ENCODE measurements at places on chromosomes 7 and 10.

- no peak for DNase-seq
Measured at GRCh38 chr10:125772112-125772863, 3.3 kb downstream of the MMP21 start.

DNA sequence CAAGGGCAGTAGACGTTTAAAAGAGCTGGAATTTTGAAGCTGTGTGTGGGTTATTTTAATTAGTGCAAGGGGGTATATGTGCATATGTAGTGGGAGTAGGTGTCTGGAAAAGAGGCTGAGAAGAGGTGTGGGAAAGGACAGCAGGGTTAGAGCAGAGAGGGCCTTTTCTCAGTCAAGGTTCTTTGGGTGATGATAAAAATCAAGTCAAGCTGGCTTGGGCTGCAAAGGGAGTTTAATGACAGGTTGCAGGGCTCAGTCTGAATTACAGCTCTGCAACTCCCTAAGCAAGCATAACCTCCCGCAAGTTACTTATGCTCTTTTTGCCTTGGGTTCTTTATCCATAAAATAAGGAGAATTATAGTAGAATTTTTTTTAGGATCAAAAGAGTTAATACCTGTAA is 83.5 kb downstream of the RELN start:
- DNase-seq: no peak

DNA sequence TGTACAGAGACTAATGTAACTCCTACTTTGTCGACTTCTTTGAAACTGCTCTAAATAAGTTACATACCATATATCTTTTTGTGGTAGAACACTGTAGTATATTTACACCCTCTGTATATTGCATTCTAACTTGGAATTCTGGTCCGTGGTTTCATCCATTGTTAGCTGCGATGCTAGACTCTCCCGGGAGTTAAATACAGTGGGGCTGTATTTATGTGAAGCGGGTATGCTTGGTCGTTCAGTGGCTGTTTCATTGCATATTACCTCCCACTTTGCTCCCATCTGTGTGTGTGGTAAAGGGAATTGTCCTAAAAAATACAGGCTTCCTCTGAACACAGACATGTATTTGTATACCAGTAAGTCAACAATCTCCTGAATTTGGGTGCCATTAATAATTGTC is 231.1 kb downstream of the SLC25A13 start:
- DNase-seq: no peak

GRCh38 chr10:22630234-22631174 is 83.9 kb downstream of the PIP4K2A start:
- DNase-seq: peak; percentile 61

GRCh38 chr7:124059375-124059774 is 26.5 kb upstream of the TMEM229A start:
- no peak for DNase-seq

- DNase-seq: no peak
Measured at GRCh38 chr10:96764425-96765060, 44.2 kb upstream of the PIK3AP1 start.

GRCh38 chr7:106864298-106865081 is 592 bp upstream of the PIK3CG start:
- no peak for DNase-seq

DNA sequence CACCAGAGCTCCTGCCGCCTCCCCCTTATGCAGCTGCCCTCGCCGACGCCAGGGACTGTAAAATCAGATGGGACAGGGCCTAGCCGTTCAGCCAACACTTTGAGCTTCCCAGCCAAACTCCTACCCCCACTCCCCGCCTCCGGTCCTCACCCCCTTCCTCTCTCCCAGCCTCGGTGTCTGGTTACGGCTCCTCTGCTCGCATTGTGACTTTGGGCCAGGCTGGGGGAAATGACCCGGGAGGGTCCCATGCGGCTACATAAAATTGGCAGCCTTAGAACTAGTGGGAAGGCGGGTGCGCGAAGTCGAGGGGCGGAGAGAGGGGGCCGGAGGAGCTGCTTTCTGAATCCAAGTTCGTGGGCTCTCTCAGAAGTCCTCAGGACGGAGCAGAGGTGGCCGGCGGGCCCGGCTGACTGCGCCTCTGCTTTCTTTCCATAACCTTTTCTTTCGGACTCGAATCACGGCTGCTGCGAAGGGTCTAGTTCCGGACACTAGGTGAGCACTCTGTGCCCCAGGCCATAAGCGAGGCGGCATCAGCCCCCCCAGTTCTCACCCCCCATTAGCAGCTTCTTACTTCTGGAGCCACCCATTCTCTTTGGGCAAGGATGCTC is at the start of gene KAZALD1:
Gene KAZALD1 (plus strand): TSS at position 366 of the 608 bp plus-strand sequence. CDS start 604 bp downstream, outside the sequence.
- peak; percentile 60 for DNase-seq

GRCh38 chr7:131300078-131300477 is 27.6 kb upstream of the MKLN1 start:
- DNase-seq: no peak

DNA sequence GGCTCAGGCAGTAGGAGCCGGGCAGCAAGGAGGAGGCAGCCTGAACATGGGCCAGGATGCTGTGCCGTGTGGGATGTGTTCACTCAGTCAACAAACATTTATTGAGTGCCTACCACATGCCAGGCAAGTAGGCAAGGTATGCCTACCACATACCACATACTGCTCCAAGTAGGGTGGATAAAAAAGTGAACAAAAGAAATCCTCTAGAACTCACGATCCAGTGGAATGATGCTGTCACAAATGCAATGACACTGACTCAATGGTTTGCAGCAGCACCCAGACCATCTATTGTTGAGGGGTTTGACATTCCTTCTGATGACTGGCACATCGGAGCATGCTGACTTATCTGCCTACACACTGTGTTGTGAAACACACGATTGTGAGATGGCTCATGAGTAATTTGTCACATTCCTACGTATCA is 413.5 kb downstream of the NRG3 start:
- DNase-seq: peak; percentile 16

- peak; percentile 69 for DNase-seq
Measured at GRCh38 chr7:7157887-7158271, 24.5 kb upstream of the C1GALT1 start.

DNA sequence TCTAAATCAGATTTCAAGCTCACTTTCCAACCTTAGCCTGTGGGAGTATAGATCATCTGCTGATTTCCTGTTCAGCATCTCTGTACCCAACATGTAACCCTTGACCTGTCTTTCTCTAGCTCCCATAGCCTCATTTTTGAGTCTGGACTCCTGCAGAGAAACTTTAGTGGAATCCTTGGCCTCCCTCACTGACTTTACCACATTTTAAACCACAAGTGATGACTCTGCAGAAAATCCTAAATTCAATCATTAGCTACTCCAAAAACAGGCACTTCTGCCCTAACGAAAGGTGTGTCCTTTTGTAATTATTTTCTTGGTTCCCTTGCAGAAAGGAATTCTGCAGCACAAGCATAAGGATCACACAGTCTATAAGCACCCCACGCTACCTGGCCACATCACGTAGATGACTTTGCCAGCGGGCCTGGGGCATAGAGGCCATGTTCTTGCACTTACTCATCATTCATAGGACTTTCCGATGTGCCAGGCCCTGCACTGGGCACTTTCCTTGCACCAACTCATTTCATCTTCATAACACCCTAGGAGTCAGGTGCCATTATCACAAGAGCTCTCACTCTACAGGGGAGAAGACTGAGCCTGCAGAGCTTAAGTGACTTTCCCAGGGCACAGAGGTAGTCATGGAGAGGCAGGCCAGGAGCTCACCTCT is 57.2 kb upstream of the OPALIN start:
- DNase-seq: peak; percentile 38

- no peak for DNase-seq
Measured at GRCh38 chr7:127256041-127256725, 3.4 kb upstream of the GRM8 start.

GRCh38 chr7:127154101-127154500 is 98.6 kb downstream of the GRM8 start:
- DNase-seq: no peak

GRCh38 chr7:45416846-45417245 is 157.3 kb upstream of the ADCY1 start:
- DNase-seq: no peak

- no peak for DNase-seq
Measured at GRCh38 chr7:130752424-130752823, 18.4 kb upstream of the KLF14 start.

DNA sequence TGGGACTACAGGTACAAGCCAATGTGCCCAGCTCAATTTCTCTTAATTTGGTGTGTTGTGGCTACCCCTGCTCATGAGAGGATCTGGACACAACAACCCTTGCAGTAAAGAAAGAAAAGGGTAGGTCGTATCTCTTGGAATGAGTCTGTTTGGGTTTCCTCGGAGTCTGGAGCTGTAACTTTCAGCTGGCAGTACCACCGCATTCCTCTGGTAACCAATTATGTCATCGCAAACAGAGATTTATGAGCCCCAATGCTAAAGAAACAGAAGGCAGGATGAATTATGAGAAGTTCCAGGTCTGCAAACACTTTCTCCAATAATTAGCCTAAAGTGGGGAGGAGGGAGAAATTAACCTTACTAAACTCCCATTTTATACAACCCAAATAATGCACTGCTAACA is 186.6 kb upstream of the NRP1 start:
- DNase-seq: peak; percentile 46

GRCh38 chr7:27560706-27561235 is 101.9 kb downstream of the HIBADH start:
- peak; percentile 85 for DNase-seq

- no peak for DNase-seq
Measured at GRCh38 chr10:23538968-23539367, 100.1 kb downstream of the OTUD1 start.

DNA sequence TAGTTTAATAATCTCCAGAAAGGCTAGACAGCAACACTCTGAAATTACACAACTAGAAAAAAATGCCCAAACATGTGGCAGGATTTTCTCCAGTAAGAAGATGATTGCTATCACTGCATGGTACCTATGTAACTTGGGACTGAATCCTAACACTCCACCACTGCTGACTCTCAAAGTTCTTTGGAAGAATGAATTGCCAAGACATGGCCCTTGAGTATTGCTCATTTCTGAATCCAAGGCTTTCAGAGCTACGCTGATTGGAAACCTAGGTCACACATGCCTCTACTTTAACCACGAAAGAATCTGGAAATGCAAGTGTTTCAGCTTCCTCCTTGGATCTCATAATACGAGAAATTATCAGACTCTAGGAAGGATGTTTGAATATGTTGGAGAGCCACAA is 167.5 kb upstream of the CELF2 start:
- DNase-seq: no peak

DNA sequence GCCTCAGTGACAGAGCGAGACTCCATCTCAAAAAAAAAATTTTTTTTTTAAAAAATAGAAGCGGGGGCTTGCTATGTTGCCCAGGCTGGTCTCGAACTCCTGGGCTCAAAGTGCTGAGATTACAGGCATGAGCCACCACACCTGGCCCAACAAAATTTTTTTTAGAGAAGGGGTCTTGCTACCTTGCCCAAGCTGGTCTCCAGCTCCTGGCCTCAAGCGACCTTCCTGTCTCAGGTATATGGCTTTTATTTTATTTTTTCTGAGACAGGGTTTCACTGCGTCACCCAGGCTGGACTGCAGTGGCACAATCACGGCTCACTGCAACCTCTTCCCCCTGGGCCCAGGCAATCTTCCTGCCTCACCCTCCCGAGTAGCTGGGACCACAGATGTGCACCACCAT is 1.6 kb upstream of the ABHD11 start:
- no peak for DNase-seq

DNA sequence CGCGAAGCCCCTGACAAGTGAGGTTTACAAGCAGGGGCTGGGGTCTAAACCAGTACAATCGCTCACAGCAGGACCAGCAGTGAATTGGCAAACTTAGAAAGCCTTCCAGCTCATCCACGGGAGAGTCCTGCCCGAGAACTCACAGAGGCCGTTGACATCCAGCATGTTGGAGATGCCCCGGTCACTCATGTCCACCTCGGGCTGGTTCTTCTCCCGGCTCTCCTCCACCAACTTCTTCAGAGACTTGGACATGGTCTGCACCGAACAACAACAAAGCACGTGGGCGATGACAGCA is 447 bp downstream of the RSU1 start:
- DNase-seq: peak; percentile 25

GRCh38 chr7:28957064-28957750 is 923 bp downstream of the TRIL start:
- no peak for DNase-seq

- DNase-seq: no peak
Measured at GRCh38 chr7:17460665-17461064, 162.2 kb downstream of the AHR start.

DNA sequence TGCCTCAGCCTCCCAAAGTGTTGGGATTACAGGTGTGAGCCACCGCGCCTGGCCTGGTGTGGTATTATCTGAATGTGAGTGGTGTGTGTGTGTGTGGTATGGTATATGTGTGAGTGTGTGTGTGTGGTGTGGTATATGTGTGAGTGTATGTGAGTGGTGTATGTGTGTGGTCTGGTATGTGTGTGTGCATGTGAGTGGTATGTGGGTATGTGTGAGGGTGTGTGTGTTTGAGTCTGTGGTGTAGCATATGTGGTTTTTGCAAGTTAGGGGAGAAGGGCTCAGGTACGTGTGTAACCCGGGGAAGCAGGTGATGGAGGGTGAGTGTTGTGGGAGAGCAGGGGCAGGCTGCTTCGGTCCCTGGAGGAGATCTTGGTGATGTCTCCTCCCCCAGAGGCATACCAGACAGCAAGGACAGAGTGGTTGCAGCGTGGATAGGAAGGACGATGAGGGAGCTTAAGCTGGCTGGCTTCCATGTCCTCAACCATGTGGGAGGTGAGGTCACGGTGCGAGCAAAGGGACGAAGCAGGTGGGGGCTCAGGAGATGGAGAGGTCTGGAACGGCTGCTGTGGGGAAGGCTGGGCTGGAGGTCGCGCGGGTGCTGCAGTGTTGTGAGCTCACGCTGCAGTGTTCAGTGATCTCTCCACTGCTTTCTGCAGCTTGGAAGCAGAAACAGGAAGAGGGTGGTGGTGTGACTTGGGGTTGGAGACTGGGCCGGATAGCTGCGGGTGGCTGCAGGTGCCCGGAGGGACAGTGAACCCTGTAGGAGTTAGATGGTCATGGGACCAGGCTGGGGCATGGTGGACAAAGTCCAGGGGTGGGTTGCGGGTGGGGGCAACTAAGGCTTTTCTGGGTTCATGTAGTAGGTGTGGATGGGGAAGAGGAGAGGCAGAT is 5.0 kb downstream of the ZYX start:
- DNase-seq: no peak

- DNase-seq: no peak
Measured at GRCh38 chr10:11153766-11154165, 136.1 kb downstream of the CELF2 start.

- no peak for DNase-seq
Measured at GRCh38 chr7:94176694-94177200, 172.6 kb upstream of the BET1 start.

GRCh38 chr7:132472463-132473120 is 103.7 kb downstream of the PLXNA4 start:
- peak; percentile 94 for DNase-seq

- no peak for DNase-seq
Measured at GRCh38 chr10:91495402-91495801, 85.3 kb downstream of the HECTD2 start.

DNA sequence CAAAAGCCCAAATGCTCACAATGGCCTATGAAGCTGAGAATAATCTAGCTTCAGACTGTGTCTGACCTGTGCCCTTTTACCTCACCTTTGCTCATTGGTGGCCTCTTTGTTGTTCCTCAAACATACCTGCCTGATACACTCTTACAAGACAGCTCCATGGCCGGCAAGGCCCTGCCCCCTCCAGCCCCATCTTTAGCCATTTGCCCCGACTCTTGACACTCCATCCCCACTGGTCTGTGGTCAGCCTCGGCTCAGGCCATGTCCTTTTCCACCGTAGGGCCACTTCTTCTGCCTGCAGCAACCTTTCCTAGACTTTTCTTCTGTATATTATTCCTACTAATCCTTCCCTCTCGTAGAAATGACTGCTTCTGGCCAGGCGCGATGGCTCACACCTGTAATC is 265.2 kb downstream of the RPS24 start:
- no peak for DNase-seq

- no peak for DNase-seq
Measured at GRCh38 chr7:50710441-50711154, 72.1 kb downstream of the GRB10 start.

- DNase-seq: no peak
Measured at GRCh38 chr7:106177738-106178592, 65.9 kb upstream of the SYPL1 start.
